ENCODE measurements at places on chromosomes 4 and X. TPM values are rescaled to one million over a fixed set of nuclear protein-coding genes. Genes with fewer than 3 reads are reported as not detected.
A peak's percentile ranks its signal among the peaks of the same experiment; 100 is the strongest.

Gene RIBC1
- total RNA-seq, result 2.6 TPM

Gene HSFX3
- not detected for total RNA-seq

GRCh38 chr4:62627141-62627540, 1427.0 kb downstream of the ADGRL3 start:
- no peak for DNase-seq

- DNase-seq, result peak; percentile 8
Observed at GRCh38 chr4:65416891-65417290, 253.4 kb downstream of the EPHA5 start.

Gene H2BW2
- not detected for total RNA-seq

- DNase-seq, result no peak
Observed at GRCh38 chrX:150769408-150769807, 76.2 kb downstream of the MTMR1 start.

Gene CFP
- 0.43 TPM for total RNA-seq

- DNase-seq, result no peak
Observed at GRCh38 chr4:140695483-140695882, 60.7 kb downstream of the TBC1D9 start.

All from A172 (cell line).